ENCODE measurements at places on chromosomes 11 and 22.

DNA sequence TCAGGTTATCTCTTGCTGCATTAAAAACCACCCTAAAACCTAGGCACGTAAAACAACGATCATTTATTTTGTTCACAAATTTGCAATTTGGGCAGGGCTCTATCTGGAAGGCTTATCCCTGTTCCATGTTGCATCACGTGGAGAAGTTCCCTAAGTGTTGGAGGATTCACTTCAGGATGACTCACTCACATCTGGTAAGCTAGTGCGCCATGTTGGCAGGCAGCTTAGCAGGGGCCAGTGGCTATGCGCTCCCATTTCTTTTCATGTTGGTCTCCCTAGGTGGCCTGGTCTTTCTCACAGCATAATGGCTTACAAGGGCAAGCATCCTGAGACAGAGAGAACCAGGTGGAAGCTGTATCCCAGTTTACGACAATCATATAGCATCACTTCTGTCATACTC, 226.8 kb downstream of the BLID start:
- DNase-seq, result no peak

DNA sequence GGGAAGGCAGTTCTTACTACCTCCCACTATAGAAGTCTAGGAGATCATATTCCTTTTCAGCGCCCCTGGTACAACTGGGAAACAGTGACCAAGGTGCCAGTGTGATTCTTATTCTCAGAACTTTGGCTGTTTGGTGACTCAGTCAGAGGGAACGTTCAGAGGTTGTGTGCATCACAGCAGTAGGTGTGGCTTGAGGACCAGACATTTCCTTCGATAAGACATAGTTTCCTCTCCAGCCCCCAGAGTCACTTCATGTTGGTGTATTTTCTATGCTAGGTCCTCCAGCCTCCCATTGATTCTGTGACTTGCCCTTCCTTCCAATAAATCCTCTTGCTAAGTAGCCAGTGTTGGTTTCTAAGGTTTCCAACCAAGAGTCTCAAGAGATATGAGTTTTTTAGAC, 171.9 kb upstream of the MPPED2 start:
- no peak for DNase-seq

GRCh38 chr11:97860237-97860636, 1160.5 kb upstream of the CNTN5 start:
- no peak for DNase-seq

DNA sequence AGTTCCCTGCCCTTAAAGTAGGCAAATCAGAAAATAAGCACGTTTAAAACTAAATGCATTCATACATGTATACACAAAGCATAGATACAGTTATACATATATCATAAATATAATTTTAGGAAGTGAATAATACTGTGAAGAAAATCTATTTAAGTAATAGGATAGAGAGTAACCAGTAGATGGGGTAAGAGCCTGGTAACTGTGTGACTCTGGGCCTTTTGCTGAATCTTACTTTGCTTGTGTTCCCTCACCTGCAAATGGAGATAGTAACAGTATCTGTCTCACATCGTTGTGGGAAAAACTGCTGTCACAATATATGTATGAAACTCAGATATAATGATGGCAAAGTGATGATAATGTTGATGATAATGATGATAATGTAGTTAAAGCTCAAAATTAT, 29.9 kb downstream of the MS4A2 start:
- no peak for DNase-seq

DNA sequence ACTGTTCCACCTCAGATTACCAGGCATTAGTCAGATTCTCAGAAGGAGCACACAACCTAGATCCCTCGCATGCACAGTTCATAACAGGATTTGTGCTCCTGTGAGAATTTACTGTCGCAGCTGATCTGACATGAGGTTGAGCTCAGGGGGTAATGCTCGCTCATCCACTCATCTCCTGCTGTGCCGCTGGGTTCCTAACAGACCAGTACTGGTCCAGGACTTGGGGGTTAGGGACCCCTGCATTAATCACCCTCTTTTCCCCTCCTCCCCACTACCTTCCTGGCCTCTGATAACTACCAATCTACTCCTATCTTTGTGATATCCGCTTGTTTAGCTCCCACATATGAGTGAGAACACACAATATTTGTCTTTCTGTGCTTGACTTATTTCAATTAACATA, 83.5 kb upstream of the FSHB start:
- no peak for DNase-seq

- no peak for DNase-seq
Measured at GRCh38 chr11:75667255-75667830, 1.5 kb downstream of the MAP6 start.

GRCh38 chr11:122808478-122808869, 29.8 kb upstream of the CRTAM start:
- DNase-seq, result no peak

- DNase-seq, result no peak
Measured at GRCh38 chr11:46952553-46952952, 16.0 kb downstream of the CSTPP1 start.

DNA sequence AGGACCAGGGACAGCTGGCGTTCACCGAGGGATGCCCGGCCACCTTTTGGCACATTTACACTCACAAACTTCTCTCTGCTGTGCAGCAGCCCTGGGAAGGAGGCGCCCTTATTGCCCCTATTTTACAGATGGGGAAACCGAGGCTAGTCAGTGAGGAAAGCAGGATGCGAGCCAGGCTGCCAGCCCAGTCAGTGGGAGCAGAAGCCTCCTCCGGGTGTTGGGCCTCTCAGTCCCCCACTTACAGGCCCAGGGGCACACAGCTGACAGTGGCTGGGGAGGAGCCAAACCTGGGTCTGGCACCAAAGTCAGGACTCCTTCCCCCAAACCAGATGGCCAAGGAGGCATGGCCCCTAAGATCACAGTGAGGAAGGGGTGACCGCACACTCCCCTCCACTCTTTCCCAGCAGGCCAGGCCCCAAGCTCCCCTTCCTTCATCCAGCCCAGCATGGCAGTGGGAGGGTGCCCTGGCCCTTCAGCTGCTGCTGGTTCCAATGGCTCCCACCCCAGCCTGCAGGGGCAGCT, 121.4 kb upstream of the ANO1 start:
- DNase-seq, result no peak

All from CD4-positive, alpha-beta T cell treated with Interleukin-10 for 1 hour (primary cell).